ENCODE measurements at places on chromosomes 6 and 20. TPM values are rescaled to one million over a fixed set of nuclear protein-coding genes. Genes with fewer than 3 reads are reported as not detected.

DNA sequence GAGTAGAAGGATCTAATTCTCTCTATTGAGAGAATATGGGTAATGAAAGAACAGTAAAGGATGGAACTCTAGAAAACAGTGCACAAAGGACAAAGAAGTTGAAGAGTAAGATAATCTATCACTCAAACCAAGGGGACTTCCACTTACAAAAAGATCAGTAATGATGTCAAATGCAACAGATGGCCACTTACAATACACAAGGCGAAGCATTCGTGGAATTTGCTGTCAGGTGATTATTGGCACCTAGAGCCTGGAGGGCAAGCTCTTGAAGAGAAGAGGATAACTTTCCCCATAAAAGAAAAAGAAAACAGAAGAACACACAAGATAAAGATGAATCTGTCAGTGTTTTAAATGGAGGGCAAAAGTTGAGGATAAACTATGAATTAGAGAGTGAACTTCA, 256.0 kb upstream of the TCF21 start:
- DNase-seq = no peak

DNA sequence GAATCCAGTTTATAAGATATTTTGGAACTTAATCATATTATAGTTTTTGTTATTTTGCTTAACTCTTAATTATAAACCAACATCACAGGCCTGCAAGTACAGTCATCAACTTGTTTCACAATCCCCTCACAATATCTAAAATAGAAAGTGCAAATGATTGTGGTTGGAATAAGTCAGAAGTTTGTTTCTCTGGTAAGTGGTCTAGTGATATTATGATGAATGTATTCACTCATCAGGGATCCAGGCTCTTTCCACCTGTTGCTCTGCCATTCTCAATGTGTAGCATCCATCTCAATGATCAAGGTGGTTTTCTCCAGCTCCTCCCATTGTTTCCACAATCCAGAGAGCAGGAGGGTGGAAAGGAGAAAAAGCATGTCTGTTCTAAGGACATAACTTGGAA, 54.2 kb downstream of the OPN5 start:
- no peak for DNase-seq

DNA sequence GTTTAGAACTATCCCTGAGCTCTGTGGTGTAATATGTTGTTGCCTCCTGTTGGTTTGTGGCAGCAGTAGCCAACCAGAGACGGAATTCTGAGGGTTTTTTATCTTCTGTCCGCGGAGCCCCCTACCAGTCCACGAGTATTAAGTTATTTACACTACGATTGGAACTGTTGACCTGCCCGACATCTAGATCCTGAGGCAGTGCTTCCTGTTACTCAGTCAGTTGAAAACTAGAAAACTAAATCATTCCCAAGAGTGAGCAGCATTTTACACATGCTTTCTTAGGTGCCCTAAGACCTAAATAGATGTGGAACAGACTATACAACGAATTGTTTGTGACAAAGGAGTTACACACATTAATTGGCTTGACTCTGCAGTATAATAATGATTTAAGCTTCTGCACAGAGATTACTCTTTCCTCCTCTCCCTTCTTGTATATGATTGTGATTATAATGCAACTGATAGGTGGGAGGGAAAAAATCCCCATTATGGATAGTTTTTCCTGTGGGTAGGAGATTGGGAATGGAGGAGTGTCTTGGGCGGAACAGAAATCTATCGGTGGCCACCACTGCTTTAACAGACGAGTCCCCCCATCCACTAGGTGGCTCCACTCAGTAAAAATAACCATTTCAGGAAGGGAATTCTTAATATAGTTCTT, 1.7 kb downstream of the LOC128125822 start:
- DNase-seq = peak; percentile 34

DNA sequence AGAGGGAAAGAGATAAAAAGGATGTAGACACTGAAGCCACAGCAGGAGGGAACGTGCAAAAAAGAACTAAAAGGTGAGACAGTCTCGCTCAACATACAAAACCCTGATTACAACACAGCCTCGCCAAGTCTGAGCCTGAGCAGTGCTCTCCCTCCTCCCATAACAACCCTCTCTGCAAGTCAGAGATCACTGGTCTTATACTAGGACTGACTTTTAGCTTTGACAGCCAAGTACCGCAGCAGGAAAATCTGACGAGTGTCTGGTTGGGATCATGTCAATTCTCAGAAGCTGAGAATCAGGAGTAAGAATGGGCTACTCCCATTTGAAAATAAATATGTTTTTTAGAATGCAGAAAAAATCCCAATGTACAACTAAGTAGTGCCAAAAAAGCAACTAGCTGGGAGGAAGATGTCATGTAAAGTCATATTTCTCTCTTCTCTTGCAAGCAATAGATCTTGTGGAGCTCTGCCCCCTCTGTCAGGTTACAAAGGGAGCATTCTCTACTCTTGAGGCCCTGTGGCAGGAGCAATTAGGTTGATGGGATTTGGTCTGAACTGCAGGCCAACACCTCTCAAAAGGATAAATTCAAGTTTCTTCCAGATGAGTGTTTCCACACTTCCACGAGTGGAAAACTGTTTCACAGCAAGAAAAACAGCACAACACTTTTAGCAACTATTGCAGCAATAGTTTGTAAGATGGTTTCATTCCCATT, 118.9 kb upstream of the COL21A1 start:
- DNase-seq = no peak

- no peak for DNase-seq
These were observed 18.4 kb downstream of the LAMA4 start for GRCh38 chr6:112235956-112236355.

GRCh38 chr6:46505693-46506512, 14.7 kb upstream of the RCAN2 start:
- DNase-seq = no peak

Gene ZSCAN23
- 6.6 TPM for total RNA-seq

- DNase-seq = no peak
These were observed 229.3 kb downstream of the GRM1 start for GRCh38 chr6:146258206-146258605.

Gene HLA-DRA
- 179 TPM for total RNA-seq

- DNase-seq = no peak
These were observed 73.5 kb upstream of the DST start for GRCh38 chr6:56716229-56716628.

- DNase-seq = no peak
These were observed 93.1 kb downstream of the RNF182 start for GRCh38 chr6:14017626-14018475.

DNA sequence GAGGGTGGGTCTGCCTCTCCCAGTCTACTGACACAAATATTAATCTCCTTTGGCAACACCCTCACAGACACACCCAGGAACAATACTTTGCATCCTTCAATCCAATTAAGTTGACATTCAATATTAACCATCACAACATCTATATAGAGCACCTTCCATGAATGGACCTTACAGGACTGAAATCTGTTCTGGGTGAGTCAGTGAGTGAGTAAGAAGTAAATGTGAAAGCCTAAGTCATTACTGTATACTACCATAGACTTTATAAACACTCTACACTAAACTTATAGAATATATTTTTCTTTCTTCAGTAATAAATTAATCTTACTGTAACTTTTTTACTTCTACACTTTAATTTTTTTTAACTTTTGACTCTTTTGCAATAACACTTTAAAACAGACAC, 993.8 kb upstream of the MAP3K7 start:
- no peak for DNase-seq

DNA sequence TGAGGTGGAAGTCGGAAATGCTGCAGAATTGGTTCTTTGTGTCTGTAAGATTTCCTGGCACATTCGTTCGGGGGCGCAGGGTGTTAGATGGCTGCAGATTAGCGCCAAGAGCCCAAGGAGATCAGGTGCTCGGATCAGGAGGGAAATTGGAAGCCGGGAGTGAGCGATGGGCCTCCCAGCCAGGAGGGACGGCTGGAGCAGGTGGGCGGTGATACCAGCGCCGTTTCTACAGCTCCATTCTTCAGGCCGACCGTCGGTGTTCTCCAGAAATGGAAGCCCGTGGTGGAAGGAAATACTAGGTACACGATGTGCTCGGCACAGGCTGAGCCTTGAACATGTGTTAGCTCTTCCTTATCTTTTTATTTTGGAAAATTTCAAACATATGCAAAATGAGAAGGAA, 6.5 kb downstream of the SIRPA start:
- DNase-seq = no peak

GRCh38 chr6:2715737-2716136, 35.0 kb downstream of the MYLK4 start:
- DNase-seq = no peak

Gene DEFB124
- total RNA-seq = not detected

- no peak for DNase-seq
These were observed 24.8 kb upstream of the APMAP start for GRCh38 chr20:25017257-25017803.

Gene TRIM38
- 9.0 TPM for total RNA-seq

GRCh38 chr20:258269-258858, 840 bp downstream of the DEFB132 start:
- DNase-seq = no peak

Gene TOX2
- 1.8 TPM for total RNA-seq

Gene HAO1
- total RNA-seq = not detected

DNA sequence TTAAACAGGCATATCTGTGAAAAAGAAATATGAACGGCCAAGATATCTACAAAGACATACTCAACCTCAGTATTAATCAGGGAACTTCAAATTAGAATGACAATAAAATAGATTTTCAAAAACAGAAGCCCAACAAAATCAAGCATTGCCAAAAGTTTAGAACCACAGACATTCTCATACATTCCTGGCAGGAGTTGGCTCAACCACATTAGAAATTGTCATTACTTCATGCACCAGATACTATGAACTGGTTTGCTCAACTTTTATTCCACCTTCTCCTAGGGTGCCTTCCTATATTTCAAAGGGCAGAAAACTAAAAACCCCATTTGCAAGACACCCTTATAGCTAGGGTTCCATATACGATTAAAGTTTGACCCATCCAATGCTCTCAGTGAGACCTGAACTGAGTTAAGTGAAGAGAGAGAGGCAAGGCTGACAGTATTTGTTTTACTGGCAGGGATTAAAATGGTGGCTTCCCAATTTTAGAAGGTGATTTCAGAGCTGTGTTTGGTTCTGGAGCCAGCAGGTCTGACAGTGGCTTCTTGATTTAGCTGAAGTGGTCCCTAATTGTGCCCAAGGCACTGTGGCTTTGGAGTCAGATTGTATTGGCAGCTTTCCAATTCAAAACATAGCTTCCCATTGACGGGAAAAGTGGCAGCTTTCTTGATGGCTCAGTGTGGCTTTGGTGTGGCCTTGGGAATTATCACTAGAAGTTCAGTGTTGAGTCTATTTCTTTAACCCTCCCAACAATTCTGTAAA, 77.1 kb upstream of the CDYL start:
- DNase-seq = no peak

GRCh38 chr6:15308435-15309213, 62.8 kb downstream of the JARID2 start:
- no peak for DNase-seq

DNA sequence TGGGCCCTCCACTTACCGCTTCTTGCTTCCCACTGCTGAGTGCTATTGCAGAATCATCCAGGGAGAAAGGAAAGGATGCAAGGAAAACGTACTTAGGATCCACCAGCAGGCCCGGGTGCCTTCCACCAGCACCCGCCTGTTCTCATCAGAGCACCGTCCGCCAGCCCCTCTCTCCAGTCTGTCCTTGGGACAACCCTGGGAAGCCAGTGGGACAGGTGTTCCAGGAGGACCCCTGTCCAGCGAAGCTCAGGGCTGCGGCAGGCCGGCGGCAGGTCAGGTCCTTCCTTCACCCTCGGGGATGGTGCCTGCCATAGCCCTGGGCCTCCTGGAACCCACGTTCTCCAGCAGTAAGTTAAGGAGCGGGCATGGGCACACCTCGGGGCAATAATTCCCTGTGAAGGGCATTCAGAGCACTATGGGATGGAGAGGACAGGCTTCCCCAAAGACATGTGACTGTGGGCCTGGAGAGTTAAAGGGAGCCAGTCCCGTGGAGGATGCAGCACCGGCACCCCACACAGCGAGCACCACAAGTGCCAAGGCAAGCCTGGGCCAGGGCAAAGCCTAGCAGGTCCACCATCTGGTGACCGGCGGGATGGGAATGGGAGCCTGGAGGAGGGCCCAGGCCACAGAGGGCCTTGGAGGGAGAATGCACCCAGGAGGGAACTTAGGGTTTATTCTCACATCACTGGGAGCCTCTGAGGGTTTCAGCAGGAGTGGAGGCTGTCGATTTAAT, 396.7 kb downstream of the TAF4 start:
- DNase-seq = no peak

GRCh38 chr6:151436802-151437201, 15.1 kb downstream of the RMND1 start:
- DNase-seq = no peak

Data from tibial nerve (tissue), 4 donors.